ENCODE measurements at places on chromosomes 7 and 10.

GRCh38 chr10:4034907-4035598 is 250.0 kb upstream of the KLF6 start:
- no peaks in the 10 kb centered on the region for H3K36me3 ChIP-seq
- H3K27ac ChIP-seq: peak overlapping the region; percentile 26
- no peak overlapping the region for H3K4me3 ChIP-seq
- H3K4me1 ChIP-seq: peaks cover 27% of the 10 kb centered on the region

DNA sequence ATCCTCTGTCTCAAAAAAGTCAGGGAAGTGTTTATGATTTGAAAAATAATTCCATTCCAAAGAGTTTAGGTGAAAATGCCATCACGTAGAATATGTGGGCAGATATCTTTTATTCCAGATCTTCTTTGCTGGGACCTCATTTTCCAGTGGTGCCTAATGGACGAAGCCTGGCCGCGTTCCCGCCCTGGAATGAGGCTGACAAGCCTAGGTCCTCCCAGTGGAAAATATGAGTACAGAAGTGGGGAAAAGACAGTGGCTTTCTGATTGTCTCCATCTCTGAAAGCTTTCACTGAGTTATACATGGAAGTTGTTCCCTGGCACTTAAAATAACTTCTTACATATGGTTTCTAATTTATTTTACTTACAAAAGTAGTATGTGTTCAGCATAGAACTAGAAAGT is 139.4 kb downstream of the TACC2 start:
- no peak overlapping the region for H3K27ac ChIP-seq
- no peak for DNase-seq
- H3K4me3 ChIP-seq: no peak overlapping the region
- H3K27me3 ChIP-seq: no peaks in the 10 kb centered on the region
- H3K36me3 ChIP-seq: no peaks in the 10 kb centered on the region

DNA sequence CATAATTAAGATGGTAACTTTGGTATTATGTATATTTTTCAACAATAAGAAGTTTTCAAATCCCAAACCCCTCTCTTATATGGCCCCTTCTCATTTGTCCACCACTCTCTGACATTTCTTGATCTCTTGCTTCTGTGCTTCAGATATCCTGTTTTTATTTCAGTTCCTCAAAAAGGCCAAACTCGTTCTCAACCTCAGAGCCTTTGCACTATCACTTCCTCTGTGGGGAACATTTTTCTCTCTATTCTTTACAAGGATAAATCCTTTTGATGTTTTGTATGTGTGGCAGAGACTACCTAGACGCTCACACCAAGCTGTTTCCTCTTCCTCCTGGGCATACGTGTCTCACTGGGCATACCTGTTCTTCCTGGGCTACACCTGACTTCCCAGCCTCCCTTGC is 54.2 kb upstream of the FRMD4A start:
- DNase-seq: no peak
- H3K27ac ChIP-seq: no peak overlapping the region
- no peak overlapping the region for H3K4me3 ChIP-seq
- H3K27me3 ChIP-seq: no peaks in the 10 kb centered on the region
- no peaks in the 10 kb centered on the region for H3K36me3 ChIP-seq

- no peaks in the 10 kb centered on the region for H3K36me3 ChIP-seq
- H3K27me3 ChIP-seq: no peaks in the 10 kb centered on the region
- no peaks in the 10 kb centered on the region for H3K4me1 ChIP-seq
- no peak for DNase-seq
Measured at GRCh38 chr10:48737886-48738285, 53.2 kb downstream of the WDFY4 start.

GRCh38 chr10:44478040-44478439 is 93.1 kb upstream of the CXCL12 start:
- DNase-seq: no peak
- no peaks in the 10 kb centered on the region for H3K36me3 ChIP-seq
- H3K27ac ChIP-seq: no peak overlapping the region
- no peak overlapping the region for H3K4me3 ChIP-seq

DNA sequence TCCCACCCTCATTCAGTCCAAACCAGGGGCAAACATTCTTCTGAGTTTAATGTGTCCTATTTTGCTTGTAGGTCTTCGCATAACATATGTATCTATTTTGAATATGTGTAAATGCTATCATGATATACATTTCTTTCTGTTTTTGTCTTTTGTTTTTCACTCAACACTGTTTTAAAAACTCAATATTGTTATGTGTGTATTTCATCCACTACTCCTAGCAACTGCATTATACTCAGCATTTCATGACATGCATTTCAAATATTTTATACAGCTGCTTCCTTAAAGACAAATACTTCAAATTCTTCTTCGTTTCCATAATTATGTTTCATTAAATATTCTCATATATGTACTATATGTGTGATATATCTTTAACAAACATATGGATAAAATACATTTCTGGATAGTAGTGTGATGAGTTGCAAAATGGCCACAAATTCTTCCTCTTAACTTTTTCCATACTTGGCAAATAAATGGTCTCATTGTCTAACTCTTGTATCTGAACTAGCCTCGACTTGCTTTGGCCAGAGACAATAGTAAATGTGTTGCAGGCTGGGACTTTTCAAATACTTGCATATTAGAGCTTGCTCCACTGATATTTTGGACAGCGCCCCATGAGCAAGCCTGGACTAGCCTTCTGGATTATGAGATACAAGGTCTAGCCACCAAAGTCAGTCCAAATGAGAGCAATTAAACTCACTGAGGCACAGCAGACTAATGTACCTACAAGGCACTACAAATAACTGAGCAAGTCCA is 539.7 kb upstream of the KCND2 start:
- no peak overlapping the region for H3K27ac ChIP-seq
- no peak overlapping the region for H3K4me3 ChIP-seq
- H3K27me3 ChIP-seq: no peaks in the 10 kb centered on the region
- H3K4me1 ChIP-seq: no peaks in the 10 kb centered on the region

DNA sequence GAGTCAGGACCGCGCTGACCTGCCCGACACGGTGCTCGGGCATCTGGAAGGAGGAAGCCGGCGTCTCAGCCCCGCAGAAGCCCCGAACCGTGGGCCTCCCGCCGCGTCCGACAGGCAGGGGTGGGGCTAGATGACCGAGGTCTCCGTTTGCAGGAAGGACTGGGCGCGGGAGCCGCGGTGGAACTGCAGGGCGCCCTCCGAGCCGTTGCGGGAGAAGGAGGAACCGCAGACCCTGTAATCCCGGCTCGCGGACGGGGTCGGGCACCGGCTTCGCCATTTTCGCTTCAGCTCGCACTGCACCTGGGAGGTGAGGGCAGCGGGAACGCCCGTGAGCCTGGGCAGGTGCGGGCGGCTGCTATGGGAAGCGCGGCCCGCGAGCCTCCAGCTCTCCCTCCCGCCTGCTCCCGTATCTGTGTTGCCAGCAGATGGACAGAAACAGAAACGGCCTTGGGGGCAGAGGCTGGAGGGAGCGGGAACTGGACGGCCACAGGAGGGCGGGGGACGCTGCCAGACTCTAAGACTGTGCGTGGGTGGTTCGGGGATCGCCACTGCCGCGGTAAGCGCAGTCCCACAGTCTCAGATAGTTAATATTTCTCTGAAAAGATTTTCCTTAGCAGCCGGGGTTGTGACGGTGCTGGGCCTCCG is 114.1 kb downstream of the VIPR2 start:
- no peak overlapping the region for H3K27ac ChIP-seq
- H3K4me3 ChIP-seq: no peak overlapping the region
- H3K27me3 ChIP-seq: no peaks in the 10 kb centered on the region
- DNase-seq: no peak
- H3K4me1 ChIP-seq: peaks cover 9% of the 10 kb centered on the region
- no peaks in the 10 kb centered on the region for H3K36me3 ChIP-seq

- no peaks in the 10 kb centered on the region for H3K4me1 ChIP-seq
- H3K27ac ChIP-seq: no peak overlapping the region
- DNase-seq: no peak
- H3K27me3 ChIP-seq: no peaks in the 10 kb centered on the region
- H3K4me3 ChIP-seq: no peak overlapping the region
- H3K36me3 ChIP-seq: no peaks in the 10 kb centered on the region
Measured at GRCh38 chr7:142941541-142941940, 2.3 kb downstream of the LLCFC1 start.

GRCh38 chr7:27198138-27198841 is 1.6 kb downstream of the HOXA13 start:
- peaks cover 34% of the 10 kb centered on the region for H3K4me1 ChIP-seq
- H3K4me3 ChIP-seq: no peak overlapping the region
- H3K36me3 ChIP-seq: no peaks in the 10 kb centered on the region
- no peak overlapping the region for H3K27ac ChIP-seq
- H3K27me3 ChIP-seq: peaks cover 75% of the 10 kb centered on the region

DNA sequence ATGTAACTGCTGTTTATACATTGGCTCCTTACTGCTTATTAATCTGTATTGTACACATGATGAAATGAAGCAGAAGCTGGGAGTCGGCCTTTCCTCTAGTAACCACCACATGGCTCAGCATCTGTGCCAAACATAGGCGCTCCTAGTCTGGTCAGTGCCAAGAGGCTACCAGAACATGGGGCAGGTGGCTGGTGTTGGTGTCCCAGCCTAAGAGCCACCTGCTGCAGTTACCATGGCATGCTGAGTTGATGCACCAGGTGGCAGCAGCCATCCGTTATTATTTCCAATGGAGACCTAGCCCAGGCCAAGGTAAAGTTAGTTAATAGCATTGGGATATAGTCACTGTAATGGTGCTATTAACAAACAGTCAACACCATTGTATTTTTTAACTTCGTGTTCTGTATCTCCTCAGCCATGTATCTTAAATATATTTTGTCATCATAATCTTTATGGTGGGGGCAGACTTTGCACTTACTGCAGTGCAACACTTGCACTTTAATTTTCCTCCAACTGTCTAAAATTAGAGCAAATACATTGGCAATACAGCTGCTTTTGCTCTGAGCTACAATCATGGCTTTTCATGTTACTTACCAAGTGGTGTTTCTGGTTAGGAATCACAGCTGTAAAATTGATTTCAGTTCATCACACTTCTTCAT is 33.1 kb downstream of the HBP1 start:
- no peak overlapping the region for H3K27ac ChIP-seq
- no peaks in the 10 kb centered on the region for H3K4me1 ChIP-seq
- H3K36me3 ChIP-seq: peaks cover 62% of the 10 kb centered on the region
- DNase-seq: no peak
- H3K27me3 ChIP-seq: no peaks in the 10 kb centered on the region

DNA sequence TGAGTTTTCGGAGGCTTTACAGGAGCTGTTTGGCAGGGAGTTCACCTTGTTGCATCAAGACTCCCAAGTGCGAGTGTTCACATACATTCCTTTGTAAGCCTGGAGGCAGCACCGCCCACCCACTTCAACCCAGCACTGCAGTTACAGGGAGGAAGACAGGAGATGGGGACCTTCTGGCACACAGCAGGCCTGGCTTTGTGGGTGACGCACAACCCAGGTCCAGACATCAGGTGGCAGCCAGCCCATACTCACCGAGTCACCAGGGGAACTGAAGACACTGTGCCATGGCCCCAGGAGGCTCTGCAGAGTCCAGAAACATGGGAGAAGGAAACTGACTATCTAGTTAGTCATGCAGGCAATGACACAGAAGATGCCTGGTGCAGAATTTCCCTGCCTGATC is 305.9 kb upstream of the RNF32 start:
- no peak overlapping the region for H3K4me3 ChIP-seq
- no peaks in the 10 kb centered on the region for H3K36me3 ChIP-seq
- DNase-seq: no peak
- no peaks in the 10 kb centered on the region for H3K4me1 ChIP-seq

GRCh38 chr7:154776350-154776749 is 226.6 kb downstream of the PAXIP1 start:
- no peak overlapping the region for H3K27ac ChIP-seq
- H3K4me3 ChIP-seq: no peak overlapping the region
- no peaks in the 10 kb centered on the region for H3K4me1 ChIP-seq
- H3K36me3 ChIP-seq: no peaks in the 10 kb centered on the region
- no peaks in the 10 kb centered on the region for H3K27me3 ChIP-seq

DNA sequence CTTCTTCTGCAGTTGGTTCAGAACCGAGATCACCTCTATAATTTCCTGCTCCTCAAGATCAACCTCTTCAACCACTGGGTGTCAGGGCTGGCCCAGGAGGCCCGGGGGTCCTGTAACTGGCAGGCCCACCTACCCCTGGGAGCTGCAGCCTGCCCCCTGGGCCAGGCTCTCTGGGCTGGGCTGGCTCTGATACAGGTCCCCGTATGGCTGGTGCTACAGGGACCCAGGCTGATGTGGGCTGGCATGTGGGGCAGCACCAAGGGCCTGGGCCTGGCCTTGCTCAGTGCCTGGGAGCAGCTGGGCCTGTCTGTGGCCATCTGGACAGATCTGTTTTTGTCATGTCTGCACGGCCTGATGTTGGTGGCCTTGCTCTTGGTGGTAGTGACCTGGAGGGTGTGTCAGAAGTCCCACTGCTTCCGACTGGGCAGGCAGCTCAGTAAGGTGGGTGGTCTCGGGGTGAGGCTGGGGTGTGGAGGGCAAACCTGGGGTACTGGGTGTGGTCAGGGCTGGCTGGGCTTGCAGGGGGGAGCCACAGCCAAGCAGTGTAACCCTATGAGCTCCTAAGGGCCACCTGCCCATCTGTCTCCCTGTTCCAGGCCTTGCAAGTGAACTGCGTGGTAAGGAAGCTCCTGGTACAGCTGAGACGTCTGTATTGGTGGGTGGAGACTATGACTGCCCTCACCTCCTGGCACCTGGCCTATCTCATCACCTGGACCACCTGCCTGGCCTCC is 4.2 kb downstream of the TMEM270 start:
- no peaks in the 10 kb centered on the region for H3K4me1 ChIP-seq
- H3K4me3 ChIP-seq: no peak overlapping the region
- no peaks in the 10 kb centered on the region for H3K27me3 ChIP-seq
- DNase-seq: no peak

- no peaks in the 10 kb centered on the region for H3K27me3 ChIP-seq
- H3K36me3 ChIP-seq: no peaks in the 10 kb centered on the region
- no peak overlapping the region for H3K4me3 ChIP-seq
- H3K27ac ChIP-seq: no peak overlapping the region
Measured at GRCh38 chr7:139726485-139726869, 51.3 kb downstream of the HIPK2 start.

DNA sequence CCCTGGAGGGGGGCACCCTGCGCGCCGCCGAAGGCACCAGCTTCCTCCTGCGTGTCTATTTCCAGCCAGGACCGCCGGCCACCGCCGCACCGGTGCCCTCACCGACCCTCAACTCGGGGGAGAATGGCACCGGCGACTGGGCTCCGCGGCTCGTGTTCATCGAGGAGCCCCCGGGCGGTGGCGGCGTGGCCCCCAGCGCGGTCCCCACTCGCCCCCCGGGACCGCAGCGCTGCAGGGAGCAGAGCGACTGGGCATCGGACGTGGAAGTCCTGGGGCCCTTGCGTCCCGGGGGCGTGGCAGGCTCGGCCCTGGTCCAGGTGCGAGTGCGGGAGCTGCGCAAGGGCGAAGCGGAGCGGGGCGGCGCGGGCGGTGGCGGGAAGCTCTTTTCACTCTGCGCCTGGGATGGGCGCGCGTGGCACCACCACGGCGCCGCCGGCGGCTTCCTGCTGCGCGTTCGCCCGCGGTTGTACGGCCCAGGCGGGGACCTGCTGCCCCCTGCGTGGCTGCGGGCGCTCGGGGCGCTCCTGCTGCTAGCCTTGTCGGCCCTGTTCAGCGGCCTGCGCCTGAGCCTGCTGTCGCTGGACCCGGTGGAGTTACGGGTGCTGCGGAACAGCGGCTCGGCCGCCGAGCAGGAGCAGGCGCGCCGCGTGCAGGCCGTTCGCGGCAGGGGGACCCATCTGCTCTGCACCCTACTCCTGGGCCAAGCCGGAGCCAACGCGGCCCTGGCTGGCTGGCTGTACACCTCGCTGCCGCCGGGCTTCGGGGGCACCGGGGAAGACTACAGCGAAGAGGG is 594 bp downstream of the CNNM1 start:
- no peak overlapping the region for H3K27ac ChIP-seq
- H3K4me1 ChIP-seq: no peaks in the 10 kb centered on the region
- H3K27me3 ChIP-seq: peaks cover 5% of the 10 kb centered on the region
- no peaks in the 10 kb centered on the region for H3K36me3 ChIP-seq
- H3K4me3 ChIP-seq: no peak overlapping the region
